ENCODE measurements at places on chromosomes 2 and 18.

DNA sequence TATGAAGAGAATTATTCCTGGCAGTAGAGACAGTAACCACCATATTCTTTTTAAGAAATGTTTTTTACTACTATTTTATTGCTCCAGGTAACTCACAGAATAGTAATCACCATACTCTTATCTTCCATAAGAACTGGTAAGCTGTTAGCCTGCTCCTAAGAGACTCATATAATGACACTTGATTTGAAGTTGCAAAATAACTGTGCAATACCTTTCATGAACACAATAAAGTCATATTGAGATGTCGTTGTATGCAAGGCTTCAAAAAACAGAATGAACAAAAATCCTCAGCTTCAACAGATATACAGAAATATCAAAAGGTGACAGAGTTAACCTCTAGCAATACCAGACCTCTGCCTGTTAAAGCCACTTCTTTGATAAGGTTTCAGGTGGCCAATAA lies 360.1 kb downstream of the NBAS start:
- no peak for DNase-seq

- DNase-seq = no peak
Observed at GRCh38 chr2:28038722-28039121, 148.2 kb downstream of the BABAM2 start.

GRCh38 chr2:66428986-66429612 lies 5.8 kb upstream of the MEIS1 start:
- DNase-seq = no peak

DNA sequence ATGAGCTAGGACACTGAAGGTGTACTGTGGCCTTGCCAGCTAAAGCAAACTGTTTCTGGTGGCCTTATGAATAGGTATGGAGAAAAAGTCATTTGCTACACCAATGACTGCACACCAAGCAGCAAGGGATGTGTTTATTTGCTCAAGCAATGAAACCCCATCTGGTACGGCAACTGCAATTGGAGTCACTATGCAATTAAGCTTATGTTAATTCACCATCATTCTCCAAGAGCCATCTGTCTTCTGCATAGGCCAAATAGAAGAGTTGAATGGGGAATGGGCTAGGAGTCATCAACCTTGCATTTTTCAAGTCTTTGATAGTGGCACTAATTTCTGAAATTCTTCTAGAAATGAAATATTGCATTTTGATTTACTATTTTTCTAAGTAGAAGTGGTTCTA lies 372.0 kb downstream of the KCNJ3 start:
- no peak for DNase-seq

GRCh38 chr2:176960736-176961520 lies 251.7 kb upstream of the HNRNPA3 start:
- DNase-seq = no peak

DNA sequence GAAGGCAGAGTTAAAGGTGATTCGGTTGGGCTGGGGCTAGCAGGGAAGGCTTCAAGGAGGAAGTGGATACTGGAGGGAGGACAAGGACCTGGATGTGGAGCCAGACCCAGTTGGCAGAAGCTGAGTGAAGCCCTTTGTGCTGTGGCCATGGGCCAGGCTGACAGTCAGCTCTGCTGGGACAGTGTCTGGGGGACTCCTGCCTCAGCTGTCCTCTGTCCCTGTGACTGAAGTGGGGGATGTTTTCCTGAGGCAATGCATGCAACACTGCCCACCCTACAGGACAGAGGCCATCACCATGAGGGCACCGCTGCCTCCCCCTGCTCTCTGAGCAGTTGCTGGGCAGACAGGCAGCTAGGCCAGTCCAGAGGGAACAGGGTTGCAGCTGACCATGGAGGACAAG lies 40.0 kb downstream of the ST8SIA5 start:
- DNase-seq = no peak

DNA sequence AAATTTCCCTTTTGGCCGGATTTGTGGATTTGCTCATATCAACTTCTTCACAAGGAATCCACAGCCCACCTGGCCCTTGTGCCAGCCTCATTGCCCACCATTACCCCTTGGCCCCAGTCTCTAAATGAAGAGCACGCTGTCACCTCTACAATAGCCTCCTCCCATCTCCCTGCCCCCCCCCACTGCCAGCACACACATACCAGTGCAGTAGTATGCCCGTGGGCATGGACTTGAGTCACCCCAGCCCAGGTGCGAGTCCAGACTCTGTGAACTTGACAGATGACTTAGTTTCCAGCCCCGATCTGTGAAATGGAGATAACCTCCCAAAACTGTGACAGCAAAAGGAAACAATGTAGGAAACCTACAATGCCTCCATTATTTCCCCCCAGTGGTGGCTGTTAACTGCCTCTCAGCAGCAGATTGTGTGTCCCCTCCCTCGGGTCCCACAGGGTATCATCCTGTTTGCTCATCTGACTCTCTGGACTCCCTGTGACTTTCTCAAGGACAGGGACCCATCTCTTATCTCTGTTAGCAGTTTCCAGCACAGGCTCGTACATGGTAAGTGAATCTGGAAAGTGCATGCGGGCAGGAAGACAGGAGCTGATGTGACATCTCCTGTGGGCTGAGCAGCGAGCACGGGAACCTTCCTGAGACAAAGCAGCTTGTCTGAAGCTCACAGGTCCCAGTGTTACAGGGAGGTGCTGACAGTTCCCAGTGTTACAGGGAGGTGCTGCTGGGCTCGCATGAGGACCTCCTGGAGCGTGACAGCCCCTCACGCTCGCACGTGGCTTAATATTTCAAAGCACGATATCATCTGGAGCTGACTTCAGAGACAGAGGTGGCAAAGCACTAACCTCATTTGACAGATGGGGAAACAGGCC lies 4.2 kb upstream of the TMEM185B start:
- DNase-seq = no peak

GRCh38 chr2:53202063-53202462 lies 565.5 kb upstream of the CHAC2 start:
- no peak for DNase-seq

- DNase-seq = no peak
Observed at GRCh38 chr2:120546048-120546864, 189.4 kb upstream of the GLI2 start.

- DNase-seq = no peak
Observed at GRCh38 chr2:127641846-127642507, 4.0 kb upstream of the GPR17 start.

- DNase-seq = no peak
Observed at GRCh38 chr2:133240491-133241223, 327.6 kb downstream of the NCKAP5 start.

- no peak for DNase-seq
Observed at GRCh38 chr2:9518780-9519179, 36.9 kb downstream of the ADAM17 start.

DNA sequence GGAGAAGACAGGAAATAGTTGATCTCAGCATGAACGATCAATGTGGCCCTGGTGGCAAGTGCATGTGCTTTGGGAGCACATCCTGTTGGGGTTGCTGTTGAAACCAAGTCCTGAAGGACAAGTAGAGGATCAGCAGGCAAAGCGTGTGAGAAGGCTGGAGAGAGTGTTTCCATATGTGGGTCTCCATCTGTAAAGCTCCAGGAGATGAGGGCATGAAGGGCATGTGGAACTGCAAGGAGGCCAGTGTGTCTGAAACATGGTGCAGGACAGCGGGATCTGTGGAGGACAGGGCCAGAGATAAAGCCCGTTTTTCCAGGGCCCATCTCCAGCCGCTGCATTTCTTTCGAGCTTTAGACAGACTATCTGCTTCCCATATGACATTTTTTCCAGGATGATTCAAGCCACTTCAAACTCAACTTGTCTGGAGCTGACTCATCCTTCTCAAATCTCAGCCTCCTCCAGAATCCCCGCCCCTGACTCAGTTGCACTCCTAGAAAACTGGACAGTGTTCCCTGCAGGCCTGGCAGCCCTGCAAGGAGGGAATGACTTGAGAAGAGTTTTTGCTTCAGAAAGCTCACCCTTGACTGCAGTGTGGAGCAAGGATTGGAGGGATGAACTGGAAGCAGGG lies 226.1 kb downstream of the VAPA start:
- no peak for DNase-seq

GRCh38 chr2:19883971-19884720 lies 17.6 kb downstream of the TTC32 start:
- no peak for DNase-seq

DNA sequence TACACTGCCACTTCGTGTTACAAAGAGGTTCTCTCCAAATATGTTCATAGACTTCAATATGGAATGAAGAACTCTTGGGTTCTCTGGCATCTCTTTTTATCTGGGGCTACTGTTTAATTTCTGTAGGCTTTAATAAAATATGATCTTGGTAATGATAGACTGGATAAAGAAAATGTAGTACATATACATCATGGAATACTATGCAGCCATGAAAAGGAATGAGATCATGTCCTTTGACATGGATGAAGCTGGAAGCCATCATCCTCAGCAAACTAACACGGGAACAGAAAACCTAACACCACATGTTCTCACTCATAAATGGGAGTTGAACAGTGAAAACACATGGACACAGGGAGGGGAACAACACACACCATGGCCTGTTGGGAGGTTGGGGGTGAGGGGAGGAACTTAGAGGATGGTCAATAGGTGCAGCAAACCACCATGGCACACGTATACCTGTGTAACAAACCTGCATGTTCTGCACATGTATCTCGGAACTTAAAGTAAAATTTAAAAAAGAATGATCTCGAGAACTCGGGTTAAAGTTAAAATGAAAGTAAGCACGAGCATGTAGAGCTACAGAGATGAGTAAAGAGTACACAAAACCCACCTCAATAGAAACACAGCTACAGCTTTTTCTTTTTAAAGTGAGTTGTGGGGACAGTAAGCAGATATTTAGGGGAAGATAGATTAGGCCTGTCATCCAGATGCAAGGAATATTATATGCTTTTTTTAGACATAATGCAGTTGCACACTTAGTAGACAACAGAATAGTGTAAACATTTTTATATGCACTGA lies 102.3 kb downstream of the SGPP2 start:
- DNase-seq = no peak

DNA sequence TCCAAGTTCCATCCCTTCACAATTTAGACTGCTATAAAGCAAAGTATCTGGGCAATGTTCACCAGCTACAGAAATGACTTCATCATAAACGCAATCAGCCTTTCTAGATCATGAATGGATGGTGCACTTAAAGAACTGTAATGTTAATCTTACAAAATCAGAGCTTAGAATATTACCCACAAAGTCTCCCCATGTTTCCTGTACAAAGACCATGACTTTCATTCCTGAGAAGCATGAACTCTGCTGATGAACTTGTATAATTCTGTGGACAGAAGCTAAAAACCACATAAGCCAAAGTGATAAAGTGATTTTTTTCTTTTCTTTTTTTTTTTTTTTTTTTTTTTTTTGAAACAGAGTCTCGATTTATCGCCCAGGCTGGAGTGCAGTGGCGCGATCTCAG lies 53.3 kb downstream of the C1D start:
- DNase-seq = no peak

- no peak for DNase-seq
Observed at GRCh38 chr2:143420313-143420712, 291.1 kb downstream of the ARHGAP15 start.

GRCh38 chr2:105732101-105732500 lies 12.6 kb upstream of the NCK2 start:
- DNase-seq = no peak

GRCh38 chr2:120651818-120652217 lies 83.8 kb upstream of the GLI2 start:
- DNase-seq = no peak

- DNase-seq = no peak
Observed at GRCh38 chr2:67384123-67384822, 12.9 kb upstream of the ETAA1 start.

GRCh38 chr2:229087843-229088516 lies 183.1 kb downstream of the PID1 start:
- DNase-seq = no peak

DNA sequence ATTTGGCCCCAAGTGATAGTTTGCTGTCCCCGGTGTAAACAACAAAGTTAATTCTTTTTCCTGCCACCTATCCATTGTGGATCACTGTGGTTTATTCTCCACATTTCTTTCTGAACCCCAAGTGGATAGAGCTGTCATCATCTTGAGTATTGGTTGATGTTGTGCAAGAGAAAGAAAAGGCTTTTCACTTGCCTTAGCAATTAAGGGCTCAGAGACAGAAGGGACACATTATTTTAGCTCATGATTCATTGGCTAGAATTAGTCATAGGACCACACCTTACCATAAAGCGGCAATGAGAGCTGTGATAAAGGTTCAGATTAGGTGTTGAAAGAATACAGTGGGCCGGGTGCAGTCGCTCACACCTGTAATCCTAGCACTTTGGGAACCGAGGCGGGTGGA lies 442.1 kb upstream of the DCC start:
- DNase-seq = no peak

DNA sequence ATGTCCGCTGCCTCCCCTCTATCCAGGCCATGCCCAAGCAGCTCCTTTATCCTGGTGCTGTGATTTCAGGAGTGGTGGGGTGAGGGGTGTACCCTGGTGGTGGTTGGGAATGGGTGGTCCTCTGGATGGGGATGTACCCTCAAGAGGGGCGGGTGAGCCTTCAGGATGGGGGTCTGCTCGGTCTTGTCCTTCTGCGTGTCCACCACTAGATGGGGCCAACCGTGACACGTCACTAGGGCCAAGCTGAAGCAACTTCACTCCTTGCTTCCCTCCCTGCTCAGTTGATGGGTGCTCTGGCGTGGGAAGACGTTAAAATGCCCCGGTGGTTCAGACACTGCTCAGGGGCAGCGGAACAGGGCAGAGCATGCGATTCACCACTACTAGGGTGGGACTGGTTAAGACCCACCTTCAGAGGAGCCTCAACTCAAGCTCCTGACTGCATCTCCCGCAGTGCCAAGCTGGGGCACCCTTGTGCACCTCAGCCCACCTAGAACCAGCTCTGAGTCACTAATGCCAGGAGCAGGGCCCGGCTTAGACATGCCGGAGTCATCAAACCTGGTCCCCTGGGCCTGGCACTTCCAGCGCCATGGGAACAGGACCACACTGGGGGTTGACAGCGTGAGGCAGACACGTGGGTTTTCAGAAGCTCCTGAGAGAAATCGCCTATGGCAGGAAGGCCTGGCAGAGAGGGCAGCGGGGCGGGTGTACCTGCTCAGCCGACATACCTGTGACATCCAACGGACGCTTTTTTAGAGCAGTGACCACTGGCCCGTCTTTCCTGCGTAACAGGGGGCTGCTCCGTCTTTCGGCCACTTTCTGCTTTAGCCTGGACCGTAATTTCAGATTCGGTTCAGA lies 256.7 kb downstream of the HDAC4 start:
- no peak for DNase-seq

GRCh38 chr2:54455131-54455562 lies 980 bp upstream of the SPTBN1 start:
- no peak for DNase-seq

- no peak for DNase-seq
Observed at GRCh38 chr2:237616734-237617586, 10.4 kb upstream of the LRRFIP1 start.

DNA sequence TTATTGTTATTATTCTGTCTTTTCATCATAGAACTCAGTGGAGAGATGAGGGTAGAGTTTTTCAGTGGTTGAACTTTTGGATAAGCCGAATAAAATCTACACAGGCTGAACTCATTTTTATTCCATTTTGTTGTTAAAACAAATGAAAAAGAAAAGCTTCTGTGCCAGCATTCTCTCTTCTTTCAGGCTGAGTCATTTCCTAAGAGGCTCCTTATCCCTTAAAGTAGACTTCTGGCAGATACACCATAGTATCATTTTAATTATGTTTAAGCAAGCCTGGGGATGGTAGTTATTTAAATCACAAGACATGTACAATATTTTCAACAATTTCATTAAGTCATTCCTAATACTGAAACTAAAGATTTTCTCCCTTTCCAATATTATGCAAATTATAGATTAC lies 1364.0 kb upstream of the NRXN1 start:
- DNase-seq = no peak

GRCh38 chr2:179272406-179273192 lies 8.0 kb upstream of the SESTD1 start:
- no peak for DNase-seq

GRCh38 chr2:179467111-179467510 lies 202.5 kb upstream of the SESTD1 start:
- DNase-seq = no peak

Data from stimulated activated CD8-positive, alpha-beta memory T cell treated with anti-CD3 and anti-CD28 coated beads, Interleukin-7, amount 100 ng/mL, for 24 hours (primary cell).